ENCODE measurements at places on chromosomes 7 and 10. TPM values are rescaled to one million over a fixed set of nuclear protein-coding genes. Genes with fewer than 3 reads are reported as not detected.

Gene TAS2R41
- total RNA-seq: not detected

Gene HOXA13
- total RNA-seq: not detected

Gene TMEM270
- not detected for total RNA-seq

Gene MMD2
- not detected for total RNA-seq

Gene FAS
- 53.8 TPM for total RNA-seq

Gene C10orf90
- total RNA-seq: not detected

Gene RNF148
- not detected for total RNA-seq

Gene GALNT17
- not detected for total RNA-seq

Gene ZNF33B
- total RNA-seq: 5.0 TPM

Gene CCDC7
- total RNA-seq: 4.3 TPM

DNA sequence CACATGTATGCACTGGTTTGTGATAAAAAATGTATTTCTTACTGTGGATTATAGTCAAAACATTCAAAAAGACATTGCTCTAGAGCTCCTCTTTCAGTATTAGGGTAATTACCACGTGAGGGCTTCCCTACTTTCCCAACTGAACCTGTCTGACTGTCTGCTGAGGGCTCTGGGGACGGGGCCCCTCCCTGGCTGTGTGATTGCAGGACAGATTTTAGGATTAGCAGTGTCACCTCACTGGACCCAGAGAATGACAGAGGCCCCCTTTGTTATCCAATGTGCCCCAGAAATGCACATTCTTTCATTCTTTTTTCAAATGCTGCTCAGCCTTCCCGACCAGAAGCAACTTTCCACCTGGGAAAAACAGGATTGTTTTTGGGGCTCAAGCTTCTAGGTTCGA lies 43.6 kb upstream of the MXI1 start:
- no peak for DNase-seq

DNA sequence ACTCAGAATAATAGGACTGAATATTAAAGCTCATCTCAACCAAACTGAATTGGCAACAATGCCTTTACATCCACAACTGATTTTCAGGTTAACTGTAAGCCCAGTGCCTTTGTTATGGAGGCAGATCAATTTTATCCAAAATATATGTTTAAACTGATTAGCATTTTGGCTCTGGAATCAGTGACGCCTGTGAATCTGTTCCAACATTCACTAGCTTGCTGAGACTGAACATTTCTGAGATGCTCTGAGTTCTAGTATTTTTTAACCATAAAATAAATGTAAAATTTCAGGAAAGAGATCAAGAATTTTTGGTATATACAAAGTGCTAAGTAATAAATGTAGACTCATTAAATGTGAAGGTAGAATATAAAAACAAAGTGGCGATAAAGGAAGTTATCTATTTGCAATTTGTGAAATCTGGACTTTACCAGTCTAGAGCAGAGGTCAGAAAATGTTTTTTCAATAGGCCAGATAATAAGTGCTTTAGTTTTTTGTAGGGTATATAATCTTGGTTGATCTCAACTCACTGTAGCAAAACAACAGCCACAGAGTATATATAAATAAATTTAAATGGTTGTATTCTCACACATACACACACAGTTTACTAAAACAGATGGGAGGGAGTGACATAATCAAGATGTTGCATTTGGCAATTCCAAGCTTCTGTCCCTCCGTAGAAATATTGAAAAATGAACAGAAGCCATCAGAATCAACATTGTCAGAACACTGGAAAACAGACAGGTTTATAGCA lies 560.3 kb downstream of the ZWINT start:
- DNase-seq: no peak

DNA sequence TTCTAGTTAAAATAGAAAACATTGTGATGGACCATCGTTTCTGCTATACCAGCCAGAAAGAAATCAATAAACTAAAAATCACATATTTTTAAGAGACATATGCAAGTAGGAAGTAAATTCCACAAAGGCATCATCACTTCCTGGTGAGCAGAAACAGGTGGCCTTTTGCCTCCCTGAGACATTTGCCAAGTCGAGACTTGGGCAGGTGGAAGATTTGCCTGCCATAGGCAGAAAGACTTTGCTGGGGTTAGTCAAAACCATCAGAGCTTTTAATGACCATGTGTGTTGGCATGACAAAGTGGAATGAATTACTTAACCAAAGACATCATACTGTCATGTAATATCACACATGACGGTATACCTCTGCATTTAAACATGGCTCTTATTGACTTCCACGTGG lies 66.0 kb upstream of the FGL2 start:
- DNase-seq: no peak

DNA sequence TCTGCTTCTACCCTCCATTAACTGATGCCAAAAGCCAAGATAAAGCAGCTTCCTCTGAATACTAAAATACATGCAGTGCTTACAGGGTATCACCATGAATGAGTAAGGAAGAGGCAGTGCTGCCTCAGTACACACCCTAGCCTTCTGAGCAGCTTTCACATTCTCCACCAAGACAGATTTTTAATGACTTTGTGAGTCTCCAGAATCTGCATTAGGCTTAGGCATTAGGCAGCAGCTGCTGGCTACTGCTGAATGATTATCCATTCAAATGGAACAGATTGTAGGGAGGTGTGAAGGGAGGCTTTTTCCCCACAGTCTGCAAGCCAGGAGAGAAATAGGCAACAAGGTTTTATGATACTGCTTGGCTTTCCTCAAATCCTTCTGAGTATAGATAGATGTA lies 1226.7 kb upstream of the LRRN3 start:
- DNase-seq: no peak

DNA sequence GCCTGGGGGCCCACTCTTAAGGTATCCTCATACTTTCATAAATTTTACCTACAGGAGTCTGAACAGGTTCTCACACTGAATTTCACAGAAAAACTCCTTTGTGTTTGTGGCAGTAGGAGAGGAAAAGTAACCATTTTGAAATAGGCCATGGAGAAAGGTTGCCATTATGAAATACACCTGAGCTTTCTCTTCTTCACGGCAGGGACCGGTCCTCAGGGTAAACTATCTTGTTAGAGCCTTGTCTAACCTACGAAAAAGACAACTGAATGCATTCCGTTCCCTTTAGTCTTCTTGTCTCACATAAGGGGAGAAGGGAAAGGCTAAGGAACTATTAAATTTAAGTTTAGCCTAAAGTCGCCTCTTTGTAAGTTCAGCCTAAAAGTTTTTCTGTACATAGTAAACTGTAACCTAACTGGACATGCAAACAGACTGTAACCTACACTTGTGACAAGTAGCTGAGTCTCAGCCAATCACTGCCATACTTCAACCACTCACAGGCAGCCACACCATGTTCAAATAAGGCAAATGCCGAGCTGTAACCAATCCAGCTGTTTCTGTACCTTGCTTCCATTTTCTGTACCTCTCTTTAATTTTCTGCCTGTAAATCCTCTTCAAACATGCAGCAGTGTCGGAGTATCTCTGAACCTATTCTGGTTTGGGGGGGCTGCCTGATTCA lies 14.2 kb upstream of the RNF32 start:
- no peak for DNase-seq

DNA sequence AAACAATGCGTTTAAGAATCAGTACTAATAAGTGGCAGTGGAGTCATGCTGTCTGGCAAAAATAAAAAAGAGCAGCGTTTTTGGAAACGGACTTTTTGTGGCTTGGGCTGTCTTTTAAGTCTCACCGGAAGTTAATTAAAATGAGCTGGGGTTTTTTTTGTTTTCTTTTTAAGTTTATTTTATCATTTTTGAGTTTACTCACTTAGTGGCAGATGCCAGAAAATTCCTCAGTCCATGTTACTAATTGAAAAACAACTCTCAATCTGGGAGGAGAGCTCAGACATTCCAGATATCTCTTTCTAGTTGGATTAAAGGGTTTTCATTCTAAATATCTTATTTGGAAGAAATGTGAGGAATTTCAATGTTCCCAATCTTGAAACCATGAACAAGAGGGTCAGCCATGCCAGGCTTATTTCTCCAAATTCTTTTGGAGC lies 133.8 kb upstream of the AGR3 start:
- DNase-seq: peak; percentile 26

DNA sequence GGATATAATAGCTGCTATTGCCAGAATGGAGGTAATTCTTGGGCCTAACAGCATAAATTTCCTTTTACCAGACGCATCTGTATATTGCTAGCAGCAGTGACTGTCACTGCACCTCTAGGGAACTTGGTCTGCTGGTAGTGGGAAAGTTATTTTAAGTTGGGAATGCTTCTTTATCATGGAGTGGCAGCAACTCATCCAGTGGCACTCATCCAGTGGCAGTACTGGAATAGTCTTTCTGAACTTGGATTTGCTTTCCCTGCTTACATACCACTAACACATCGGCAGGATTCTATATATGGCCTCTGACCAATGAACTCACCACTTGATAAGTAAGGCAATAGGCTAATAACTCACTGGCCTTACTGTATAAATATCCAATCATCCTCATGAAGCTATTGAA lies 22.0 kb upstream of the ICA1 start:
- DNase-seq: no peak

- no peak for DNase-seq
Observed at GRCh38 chr7:16298221-16298620, 123.1 kb downstream of the CRPPA start.

DNA sequence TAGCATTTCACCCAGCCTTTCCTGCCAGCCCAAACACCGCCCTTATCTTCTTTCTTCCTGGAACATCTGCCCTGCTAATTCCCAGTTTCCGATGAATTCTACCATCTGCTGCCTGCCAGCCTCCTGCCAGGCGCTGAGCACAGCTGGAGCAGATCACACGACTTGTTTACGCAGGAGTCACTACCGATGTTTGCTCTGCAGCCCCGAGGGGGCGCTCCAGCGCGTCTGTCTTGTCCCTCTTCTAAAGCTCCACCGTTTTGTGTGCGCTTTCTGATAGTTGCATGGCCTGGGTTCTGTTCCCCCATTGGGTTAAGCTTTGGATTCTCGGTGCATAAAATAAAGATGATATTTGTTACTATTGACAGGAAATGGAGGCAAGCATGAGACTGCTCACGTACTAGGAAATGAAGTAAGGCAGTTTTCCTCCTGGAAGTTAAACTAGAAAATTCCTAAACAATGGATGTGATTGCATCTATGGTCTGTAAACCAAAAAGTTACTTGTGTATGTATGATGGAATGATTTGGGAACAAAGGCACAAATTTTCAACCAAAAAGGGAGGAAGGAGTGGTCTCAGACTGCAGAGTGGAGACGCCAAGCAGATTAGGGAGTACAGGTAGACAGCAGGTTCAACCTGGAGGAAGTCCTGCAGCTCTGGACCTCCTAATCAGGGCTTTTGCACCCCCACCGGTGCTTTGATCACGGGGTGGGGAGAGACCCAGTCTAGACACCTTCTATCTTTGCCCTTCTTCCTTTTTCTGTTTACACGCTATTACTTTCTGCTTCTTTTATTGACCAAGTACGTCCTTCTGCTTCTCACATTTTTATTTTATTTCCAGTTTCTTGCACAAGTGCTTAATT lies 2.2 kb upstream of the RBM17 start:
- DNase-seq: peak; percentile 85

DNA sequence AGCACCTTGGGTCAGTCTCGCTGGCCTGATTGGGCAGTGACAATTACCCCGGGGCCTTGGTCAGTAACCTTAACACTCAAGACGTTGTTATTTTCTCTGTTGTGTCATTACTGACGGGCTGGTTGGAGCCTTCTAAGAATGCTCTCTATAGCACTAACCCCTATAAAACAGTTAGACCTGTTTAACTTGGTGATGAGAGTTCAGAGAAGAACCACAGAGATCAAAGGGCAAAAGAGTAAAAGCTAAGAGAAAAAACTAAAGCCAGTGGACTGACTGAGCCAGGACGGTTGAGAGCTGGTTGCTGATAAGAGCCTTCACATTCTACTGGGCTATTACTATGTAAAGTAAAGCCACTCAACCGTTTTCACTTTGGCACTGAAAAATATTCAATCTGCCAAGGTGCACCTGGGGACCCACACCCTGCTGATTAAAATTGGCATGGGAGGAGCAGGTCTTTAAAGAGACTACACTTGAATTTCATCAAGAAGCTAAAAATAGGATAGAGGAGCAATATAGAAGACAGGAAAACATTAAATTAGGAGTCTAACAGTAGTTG lies 13.6 kb upstream of the ITGB1 start:
- DNase-seq: no peak

- no peak for DNase-seq
Observed at GRCh38 chr10:104387130-104387888, 33.7 kb downstream of the CFAP58 start.

DNA sequence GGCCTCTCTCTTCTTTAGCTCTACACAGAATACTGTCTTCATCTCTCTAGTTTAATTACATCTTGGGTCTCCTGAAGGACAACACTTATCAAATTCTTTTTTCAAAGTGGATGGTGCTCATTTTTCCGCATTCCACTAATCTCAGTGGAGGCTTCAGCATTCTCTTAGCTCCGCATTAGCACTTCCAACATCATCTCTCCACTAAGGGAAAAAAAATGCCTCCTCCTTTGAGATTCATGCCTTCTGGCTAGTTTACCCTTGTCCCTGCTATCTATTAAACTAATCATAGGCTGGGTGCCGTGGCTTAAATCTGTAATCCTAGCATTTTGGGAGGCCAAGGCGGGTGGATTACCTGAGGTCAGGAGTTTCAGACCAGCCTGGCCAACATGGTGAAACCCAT lies 9.2 kb downstream of the PPP3CB start:
- DNase-seq: no peak

All from IMR-90 (cell line).